ENCODE measurements at places on chromosomes 1 and 21. TPM values are rescaled to one million over a fixed set of nuclear protein-coding genes. Genes with fewer than 3 reads are reported as not detected.

The SPATA46 gene
- not detected for total RNA-seq

The RHCE gene
- total RNA-seq = not detected

The DDAH1 gene
- 15.4 TPM for total RNA-seq

The HTR6 gene
- total RNA-seq = not detected

The TLCD4 gene
- 6.6 TPM for total RNA-seq

The HENMT1 gene
- 4.3 TPM for total RNA-seq

The CD48 gene
- total RNA-seq = 9.8 TPM

Data from omental fat pad (tissue), 4 donors.